Renal cortical epithelial cell (primary cell): ENCODE measurements at places on chromosomes 6 and 20. TPM values are rescaled to one million over a fixed set of nuclear protein-coding genes. Genes with fewer than 3 reads are reported as not detected.
A peak's percentile ranks its signal among the peaks of the same experiment; 100 is the strongest.

- DNase-seq: no peak
Observed at GRCh38 chr6:134079406-134079921, 27.0 kb upstream of the SLC2A12 start.

Gene EBF4
- total RNA-seq: 2.6 and 5.1 TPM in 2 replicates

GRCh38 chr6:52162940-52163908 lies 23.0 kb upstream of the IL17A start:
- DNase-seq: peak; percentile 74

DNA sequence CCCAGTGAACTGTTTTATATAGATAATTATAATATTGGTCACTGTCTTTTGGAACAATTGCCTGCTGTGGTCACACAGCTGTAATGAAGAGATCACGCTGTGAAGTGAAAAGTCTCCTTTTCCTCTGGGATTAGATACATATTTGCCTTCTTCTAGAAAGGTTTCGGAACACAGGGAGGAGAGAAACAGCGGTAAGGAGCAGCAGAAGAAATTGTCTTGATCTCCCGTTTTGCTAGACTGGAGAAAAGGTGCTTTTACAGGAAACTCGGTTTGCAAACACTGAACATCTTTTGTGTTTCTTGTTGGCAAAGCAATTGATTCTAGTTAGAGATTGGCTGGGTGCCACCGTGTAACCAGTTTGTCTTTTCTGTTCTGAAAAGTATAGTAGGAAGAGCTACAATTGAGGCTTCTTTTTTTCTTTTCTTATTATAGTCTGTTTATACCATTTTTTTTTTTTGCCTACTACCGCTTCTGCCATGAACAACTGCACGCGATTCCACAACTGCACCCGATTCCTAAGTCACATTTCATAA lies 404.1 kb upstream of the ID4 start:
- DNase-seq: no peak

- no peak for DNase-seq
Observed at GRCh38 chr20:55561259-55561658, 444.1 kb downstream of the CBLN4 start.

- DNase-seq: no peak
Observed at GRCh38 chr6:62614442-62614841, 328.4 kb upstream of the KHDRBS2 start.

DNA sequence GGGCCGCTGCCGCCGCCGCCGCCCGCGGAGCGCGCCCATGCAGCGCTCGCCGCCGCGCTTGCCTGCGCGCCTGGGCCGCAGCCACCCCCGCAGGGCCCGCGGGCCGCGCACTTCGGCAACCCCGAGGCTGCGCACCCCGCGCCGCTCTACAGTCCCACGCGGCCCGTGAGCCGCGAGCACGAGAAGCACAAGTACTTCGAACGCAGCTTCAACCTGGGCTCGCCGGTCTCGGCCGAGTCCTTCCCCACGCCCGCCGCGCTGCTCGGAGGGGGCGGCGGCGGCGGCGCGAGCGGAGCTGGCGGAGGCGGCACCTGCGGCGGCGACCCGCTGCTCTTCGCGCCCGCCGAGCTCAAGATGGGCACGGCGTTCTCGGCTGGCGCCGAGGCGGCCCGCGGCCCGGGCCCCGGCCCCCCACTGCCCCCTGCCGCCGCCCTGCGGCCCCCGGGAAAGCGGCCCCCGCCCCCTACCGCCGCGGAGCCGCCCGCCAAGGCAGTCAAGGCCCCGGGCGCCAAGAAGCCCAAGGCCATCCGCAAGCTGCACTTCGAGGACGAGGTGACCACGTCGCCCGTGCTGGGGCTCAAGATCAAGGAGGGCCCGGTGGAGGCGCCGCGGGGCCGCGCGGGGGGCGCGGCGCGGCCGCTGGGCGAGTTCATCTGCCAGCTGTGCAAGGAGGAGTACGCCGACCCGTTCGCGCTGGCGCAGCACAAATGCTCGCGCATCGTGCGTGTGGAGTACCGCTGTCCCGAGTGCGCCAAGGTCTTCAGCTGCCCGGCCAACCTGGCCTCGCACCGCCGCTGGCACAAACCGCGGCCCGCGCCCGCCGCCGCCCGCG lies 730 bp downstream of the INSM1 start:
- no peak for DNase-seq

DNA sequence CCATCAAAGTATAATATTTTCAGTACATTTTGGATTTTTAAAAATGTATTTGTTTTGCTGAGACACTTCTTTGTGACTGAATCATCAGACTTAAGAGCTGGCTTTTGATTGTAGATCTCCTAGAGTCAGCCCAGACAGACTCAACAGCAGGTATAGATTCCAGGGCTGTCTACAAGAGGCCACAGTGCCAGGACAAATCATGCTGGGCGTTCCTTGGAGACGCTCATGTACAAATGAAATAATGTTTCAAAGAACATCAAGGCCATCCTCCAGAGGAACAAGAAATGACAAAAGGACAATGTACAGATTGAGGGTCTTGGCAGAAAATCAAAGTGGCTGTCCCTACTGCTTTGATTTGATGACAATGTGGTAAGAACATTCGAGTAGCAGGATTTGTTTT lies 369.3 kb downstream of the GRIK2 start:
- no peak for DNase-seq

- peak; percentile 57 for DNase-seq
Observed at GRCh38 chr20:60036746-60037499, 78.7 kb downstream of the CDH26 start.

Gene FNDC11
- 0.69 and 0.85 TPM in 2 replicates for total RNA-seq

DNA sequence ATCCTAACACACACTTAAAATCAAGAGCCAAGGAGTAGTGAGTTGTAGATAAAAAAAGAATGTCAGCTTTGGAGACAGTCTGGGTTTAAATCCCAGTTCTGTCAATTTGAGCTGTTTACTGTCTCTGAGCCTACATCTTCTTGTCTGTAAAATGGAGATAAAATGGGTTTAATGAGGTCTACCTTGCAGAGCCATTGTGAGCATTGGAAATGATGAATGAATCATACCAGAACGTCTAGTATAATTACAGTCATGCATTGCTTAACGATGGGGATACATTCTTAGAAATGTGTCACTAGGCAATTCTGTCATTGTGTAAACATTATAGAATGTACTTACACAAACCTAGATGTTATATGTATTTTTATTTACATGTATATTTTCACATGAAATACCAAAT lies 17.6 kb upstream of the SGK2 start:
- DNase-seq: peak; percentile 54

Gene NDUFAF5
- total RNA-seq: 15.6 and 20.0 TPM in 2 replicates

Gene HEY2
- not detected in 2 replicates for total RNA-seq

DNA sequence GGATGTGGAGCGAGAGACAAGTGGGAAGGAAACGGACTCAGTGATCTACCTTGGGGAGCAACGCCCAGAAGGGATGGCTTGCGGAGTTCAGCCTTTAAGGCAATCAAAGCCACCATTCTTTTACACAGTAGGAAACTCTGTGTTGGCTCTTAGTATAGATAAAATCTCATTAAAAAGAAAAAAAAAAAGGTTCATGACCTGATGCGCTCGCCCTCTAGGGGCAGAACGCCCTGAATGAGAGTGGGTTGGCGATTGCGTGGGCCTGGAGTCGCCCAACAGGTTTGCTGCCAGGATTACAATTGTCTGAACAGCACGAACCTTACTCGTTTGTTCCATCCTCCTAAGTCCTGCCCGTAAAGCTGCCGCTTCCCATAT lies 1.2 kb downstream of the TPD52L1 start:
- DNase-seq: peak; percentile 16

DNA sequence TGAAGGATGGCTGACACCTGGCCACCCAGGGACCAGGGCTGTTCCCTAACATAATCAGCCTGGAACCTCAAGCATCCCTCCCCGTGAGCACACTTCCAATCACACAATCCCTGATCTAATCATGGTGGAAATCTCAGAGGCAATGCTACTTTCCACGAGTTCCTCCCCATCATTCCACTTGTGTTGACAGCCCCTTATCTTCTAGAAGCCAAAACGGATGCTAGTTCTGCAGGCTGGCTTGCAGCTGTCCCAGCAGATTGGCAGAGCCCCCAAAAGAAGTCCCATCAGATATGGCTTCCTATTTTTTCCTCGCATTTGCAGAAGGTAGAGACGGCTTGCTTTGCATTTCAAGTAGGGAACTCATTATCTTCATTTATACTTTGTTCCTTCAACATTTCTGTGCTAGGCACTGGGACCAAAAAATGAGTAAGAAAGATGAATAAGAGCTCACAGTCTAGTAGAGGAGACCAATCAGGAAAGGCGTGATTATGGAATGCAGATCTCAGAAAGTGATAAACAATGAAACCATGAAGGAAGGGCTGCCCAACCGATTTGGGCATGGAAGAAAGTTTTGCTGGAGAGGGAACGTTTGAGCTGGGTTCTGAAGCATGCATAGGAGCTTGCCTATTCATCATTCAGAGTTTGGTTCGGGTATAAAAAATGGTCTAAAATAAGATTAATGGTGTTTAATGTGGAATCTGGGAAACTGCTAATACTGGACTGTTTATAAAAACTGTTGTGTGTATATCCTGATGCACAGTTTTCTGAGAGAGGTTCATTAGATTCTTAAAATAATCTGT lies 44.6 kb upstream of the TBC1D7 start:
- DNase-seq: no peak

Gene PNLDC1
- total RNA-seq: not detected in 2 replicates

Gene OR11A1
- total RNA-seq: not detected in 2 replicates

DNA sequence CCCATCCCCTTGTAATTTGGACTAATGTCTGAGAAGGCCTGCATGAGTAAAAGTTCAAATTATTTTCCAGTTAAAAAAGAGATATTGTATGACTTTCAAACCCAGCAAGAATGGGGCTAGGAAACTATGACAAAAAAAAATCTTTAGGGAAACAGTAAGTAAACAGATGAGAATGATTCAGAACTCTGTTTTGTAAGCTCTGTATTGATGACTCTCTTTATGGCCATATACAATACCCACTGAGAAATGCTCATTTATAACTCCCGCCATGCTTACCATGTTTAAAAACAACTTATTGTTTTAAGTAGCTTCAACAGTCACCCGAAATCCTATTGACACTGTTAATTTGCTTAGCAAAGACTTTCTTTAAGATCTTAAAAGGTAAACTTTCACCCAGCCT lies 17.2 kb upstream of the PCK1 start:
- DNase-seq: no peak

DNA sequence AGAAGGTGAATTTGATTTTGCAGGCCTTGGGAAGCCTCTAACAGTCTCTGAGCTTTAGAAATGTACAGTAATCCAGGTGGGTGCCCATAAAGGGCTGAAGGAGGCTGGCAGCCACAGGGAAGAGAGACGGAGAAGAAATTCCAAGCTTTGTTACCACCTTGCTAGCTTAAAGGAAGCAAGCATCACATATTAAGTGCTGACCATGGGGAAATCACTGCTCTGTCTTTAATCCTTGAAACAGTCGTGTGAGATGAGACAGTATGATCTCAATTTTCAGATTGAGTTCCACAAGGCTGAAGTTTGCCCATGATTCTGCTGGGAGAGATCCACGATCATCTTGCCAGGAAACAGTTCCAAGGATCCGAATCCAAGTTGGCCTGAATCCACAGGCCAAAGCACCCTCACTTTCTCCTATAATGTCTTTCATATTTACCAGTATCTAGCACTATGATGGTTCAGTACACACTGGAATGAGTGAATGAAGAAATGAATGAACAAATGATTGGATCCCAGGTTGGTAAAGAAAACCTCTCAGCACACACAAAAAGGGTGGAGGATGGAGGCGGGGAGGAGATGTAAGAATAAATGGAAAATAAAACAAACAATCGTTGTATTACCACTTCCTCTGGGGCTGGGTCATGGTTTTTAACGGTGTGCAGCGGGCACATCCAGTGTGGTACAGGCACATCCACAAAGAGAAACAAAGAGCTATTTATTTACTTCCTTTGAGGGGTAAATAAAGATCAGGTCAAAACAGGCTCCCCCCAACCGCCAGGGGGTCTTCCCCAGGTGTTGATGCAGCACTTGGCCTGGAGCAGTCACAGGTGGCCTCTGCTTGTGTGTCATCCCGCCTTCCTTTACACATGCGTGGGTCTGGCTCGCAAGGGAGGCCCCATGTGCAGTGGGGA lies 28.2 kb upstream of the TAF8 start:
- no peak for DNase-seq

Gene PTGIS
- 0.52 and 7.1 TPM in 2 replicates for total RNA-seq

- DNase-seq: peak; percentile 54
Observed at GRCh38 chr20:3687655-3688054, 5.8 kb upstream of the ADAM33 start.

DNA sequence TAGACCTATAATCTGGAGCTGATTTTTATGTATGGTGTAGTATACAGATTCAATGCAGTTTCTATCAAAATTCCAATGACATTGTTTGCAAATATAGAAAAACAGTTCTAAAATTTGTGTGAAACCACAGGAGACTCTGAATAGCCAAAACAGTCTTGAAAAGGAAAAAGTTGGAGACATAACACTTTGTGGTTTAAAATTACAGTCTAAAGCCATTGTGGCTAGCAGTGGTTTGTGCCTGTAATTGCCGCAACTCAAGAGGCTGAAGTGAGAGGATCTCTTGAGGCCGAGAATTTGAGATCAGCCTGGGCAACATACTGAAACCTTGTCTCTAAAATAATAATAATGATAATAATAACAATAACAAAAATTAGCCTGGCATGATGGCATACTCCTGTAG lies 213.7 kb downstream of the CDKAL1 start:
- DNase-seq: no peak

DNA sequence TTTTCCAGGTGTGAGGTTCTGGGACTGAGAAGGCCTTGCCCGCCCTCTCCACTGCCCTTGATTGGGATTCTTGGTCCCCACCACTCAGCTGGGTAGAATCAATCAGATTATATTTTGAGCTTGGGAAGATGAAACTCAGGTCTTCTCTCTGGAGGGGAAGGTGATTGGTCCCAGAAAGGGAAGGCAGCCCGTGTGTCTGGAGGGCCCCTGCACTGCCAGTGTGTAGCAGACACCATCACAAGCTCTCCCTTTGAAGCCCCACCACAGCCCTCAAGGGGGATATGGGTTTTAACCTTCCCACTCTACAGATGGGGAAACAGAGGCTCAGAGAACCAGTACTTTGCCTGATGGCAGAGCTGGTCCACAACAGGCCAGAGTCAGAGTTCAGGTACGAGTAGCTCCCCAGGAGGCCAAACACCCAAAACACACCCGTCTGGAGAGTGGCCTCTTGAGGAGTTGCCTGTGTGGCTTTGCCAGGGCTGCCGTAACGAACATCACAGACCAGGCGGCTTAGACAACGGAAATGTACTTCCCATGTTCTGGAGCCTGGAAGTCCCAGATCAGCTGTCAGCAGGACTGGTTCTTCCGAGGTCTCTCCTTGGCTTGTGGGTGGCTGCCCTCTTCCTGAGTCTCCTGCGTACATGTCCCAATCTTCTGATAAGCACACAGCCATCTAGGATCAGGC lies 205.6 kb downstream of the SYNDIG1 start:
- no peak for DNase-seq

GRCh38 chr20:42901689-42902440 lies 287.8 kb downstream of the PTPRT start:
- DNase-seq: no peak

DNA sequence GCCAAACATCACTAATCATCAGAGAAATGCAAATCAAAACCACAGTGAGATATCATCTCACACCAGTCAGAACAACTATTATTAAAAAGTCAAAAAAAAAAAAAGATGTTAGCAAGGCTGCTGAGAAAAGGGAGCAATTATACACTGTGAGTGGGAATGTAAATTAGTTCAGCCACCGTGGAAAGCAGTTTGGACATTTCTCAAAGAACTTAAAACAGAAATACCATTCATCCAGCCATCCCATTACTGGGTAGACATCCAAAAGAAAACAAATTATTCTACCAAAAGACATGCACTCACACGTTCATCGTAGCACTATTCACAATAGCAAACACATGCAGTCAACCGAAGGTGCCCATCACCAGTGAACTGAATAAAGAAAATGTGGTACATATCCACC lies 213.9 kb downstream of the TTLL2 start:
- DNase-seq: no peak

GRCh38 chr20:39282619-39283092 lies 320.5 kb downstream of the DHX35 start:
- no peak for DNase-seq
